ENCODE measurements at places on chromosomes 5 and 9. TPM values are rescaled to one million over a fixed set of nuclear protein-coding genes. Genes with fewer than 3 reads are reported as not detected.
A peak's percentile ranks its signal among the peaks of the same experiment; 100 is the strongest.

The FER gene
- total RNA-seq, result 4.4 TPM

DNA sequence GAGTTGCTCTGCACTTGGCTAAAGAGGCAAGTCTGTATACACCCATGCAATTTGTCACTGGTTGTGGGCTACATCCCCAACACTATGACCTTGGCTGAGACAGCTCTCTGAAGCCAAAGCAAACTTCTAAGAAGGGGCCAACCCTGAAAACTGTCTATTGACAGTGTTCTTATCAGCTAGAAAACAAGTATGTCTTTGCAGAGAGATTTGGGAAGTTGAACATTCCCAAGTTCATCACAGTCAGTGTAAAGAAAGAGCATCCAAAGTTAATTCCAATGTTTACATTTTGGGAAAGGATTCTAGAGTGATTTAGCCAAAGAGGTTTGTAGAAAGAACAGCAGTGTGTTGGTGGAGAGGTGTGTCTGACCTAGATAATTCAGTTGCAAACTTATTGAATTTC, 711.1 kb upstream of the CHD1 start:
- H3K27ac ChIP-seq, result no peak overlapping the region
- H3K27me3 ChIP-seq, result no peaks in the 10 kb centered on the region
- H3K36me3 ChIP-seq, result no peaks in the 10 kb centered on the region
- no peak for DNase-seq

GRCh38 chr5:56412601-56413379, 179.7 kb upstream of the ANKRD55 start:
- no peak overlapping the region for H3K4me3 ChIP-seq
- DNase-seq, result peak; percentile 7
- no peak overlapping the region for H3K27ac ChIP-seq
- H3K27me3 ChIP-seq, result no peaks in the 10 kb centered on the region

DNA sequence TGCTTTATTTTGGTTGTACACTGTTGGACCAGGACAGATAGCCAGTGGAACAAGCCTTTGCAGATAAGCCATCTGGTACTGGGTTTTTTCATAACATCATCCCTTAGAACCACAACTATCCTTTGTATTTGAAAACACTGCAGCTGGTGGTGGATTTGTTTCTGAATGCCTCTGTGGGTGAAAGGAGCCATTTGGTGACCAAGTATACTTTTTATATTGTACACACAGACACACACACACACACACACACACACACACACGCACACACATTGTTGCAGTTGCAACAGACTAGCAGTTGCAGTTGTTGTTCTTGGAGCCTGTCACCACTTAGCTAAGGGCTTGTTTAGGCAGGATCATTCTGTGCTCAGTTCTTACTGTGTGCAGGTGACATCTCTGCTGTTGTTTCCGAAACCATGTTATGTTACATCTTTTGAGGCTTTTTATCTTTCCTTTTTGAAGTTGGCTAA, 22.9 kb upstream of the CAVIN4 start:
- H3K27ac ChIP-seq, result no peak overlapping the region
- H3K36me3 ChIP-seq, result no peaks in the 10 kb centered on the region

DNA sequence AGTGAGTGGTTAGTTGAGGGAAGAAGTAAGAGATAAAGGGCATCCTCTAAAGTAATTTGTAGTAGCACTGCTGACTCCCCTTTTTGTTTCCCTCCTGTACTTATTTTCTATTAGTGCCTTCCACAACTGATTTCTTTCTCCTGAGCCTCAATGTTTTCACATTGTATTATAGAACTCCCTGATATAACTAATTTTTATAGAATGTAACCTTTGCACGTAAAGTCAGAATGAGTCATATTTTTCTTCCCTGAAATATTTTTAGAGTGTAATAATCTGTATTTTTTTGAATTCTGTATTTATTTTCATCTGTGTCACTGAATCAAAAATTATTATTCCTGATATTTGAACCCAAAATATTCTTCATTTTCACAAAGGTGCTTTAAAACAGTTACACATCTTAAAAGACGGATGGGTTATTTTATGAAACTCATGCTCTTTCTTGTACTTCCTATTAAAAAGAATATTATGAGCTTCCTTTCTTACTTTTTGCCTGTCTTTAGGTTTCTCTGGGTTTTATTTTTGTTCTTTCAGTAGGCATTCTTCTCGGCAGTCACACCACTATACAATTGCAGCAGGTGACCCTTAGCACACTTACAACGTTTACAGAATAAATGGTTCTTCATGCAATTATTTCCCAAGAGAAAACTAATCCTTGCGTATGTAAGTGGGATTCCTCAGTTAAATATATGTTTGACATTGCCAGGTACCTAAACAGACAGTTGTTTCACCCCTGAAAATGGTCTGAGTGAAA, 30.5 kb upstream of the DMRTA1 start:
- no peaks in the 10 kb centered on the region for H3K4me1 ChIP-seq
- no peak overlapping the region for H3K27ac ChIP-seq
- H3K27me3 ChIP-seq, result no peaks in the 10 kb centered on the region
- DNase-seq, result no peak
- no peak overlapping the region for H3K4me3 ChIP-seq
- no peaks in the 10 kb centered on the region for H3K36me3 ChIP-seq

The TEX48 gene
- total RNA-seq, result 1.0 TPM

DNA sequence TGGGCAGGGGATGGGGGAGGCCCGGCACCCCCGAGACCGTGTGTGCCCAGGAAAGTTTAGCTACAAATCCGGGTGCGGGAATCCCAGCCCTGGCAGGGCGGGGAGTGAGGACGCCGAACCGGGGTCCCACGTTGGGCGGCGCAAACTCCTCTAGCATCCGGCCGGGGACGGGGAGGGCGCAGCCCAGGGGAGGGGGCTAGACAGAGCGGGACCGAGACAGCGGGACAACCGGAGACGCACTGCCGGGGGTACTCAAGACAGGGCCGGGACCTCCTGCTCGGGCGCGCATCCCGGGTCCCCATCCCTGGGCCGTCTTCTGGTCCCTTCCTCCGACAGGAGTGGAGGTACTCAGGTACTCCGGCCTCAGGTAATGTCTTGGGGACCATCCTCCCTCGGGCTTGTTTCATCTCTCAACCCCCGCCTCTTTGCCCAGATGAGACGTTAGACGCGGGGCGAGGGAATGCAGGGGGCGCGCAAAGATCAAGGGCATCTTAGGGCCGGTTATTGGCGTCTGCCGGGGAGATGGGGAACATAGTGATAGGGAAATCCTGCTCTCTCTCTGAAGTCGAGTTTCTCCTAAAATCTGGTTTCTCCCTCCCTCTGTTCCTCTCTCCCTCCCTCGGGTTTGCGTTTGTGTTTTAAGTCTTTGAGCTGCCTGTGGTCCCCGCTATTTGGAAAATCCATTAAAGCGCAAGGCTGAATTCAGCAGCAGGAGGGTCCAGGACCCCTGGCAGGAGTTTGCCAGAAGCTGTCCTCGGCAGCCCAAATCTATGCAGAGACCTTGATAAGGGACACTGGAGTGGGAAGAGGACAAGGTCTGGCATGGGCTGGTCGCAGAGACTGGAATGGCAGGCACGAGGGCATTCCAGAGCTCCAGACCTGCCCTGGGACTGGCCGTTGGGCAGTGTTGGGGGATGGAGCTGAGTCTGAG, 815 bp downstream of the PDZD2 start:
- no peak overlapping the region for H3K27ac ChIP-seq
- peaks cover 7% of the 10 kb centered on the region for H3K4me1 ChIP-seq
- DNase-seq, result no peak
- H3K4me3 ChIP-seq, result peak overlapping the region; percentile 71
- H3K27me3 ChIP-seq, result peaks cover 16% of the 10 kb centered on the region

The CD72 gene
- total RNA-seq, result 8.3 TPM

DNA sequence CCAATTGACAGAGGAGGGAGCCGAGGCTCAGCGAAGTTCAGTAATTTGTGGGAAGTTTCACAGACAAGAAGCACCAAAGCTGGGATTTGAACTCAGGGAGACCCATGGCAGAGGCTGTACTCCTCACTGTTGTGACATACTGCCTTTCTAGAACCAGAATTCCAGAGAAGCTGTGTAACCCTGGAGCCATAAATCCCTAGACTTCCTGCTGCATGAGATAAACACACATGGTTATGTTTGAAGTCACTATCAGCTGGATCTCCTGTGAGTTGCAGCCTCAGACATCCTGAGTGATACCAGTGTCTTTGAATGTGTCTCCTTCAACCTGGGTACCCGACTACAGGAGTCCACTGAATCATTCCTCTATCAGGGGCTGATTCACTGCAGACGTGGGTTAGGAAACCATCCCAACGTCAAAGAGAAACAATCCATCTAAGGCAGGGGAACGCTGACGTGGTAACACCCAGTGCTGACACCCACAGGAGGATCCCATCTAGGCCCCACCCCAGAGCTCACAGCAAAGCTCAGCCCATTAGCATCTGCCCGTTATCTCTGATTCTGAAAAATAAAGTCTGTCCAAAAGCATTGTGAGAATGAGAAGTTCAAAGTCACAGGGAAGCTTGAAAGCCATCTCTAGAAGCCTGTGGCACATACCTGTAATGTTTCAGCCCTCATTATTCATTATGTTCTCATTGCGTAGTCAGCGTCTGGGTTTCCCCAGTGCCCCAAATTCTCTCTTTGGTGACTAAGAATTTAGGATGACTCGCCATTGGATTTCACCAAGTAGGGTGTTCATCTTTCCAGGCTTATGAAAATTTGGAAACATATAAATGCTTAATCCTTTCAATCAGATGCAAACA, 36.3 kb upstream of the BASP1 start:
- no peaks in the 10 kb centered on the region for H3K4me1 ChIP-seq
- no peak overlapping the region for H3K27ac ChIP-seq
- no peak for DNase-seq
- no peaks in the 10 kb centered on the region for H3K36me3 ChIP-seq
- no peaks in the 10 kb centered on the region for H3K27me3 ChIP-seq
- no peak overlapping the region for H3K4me3 ChIP-seq

- H3K4me1 ChIP-seq, result no peaks in the 10 kb centered on the region
- H3K36me3 ChIP-seq, result no peaks in the 10 kb centered on the region
- H3K4me3 ChIP-seq, result no peak overlapping the region
- no peak overlapping the region for H3K27ac ChIP-seq
- H3K27me3 ChIP-seq, result peaks cover 2% of the 10 kb centered on the region
Observed at GRCh38 chr5:150181027-150181426, 8.8 kb upstream of the SLC6A7 start.

GRCh38 chr5:56419667-56420066, 186.5 kb upstream of the ANKRD55 start:
- H3K4me1 ChIP-seq, result peaks cover 11% of the 10 kb centered on the region
- no peak overlapping the region for H3K4me3 ChIP-seq
- peaks cover 7% of the 10 kb centered on the region for H3K36me3 ChIP-seq

The RABL6 gene
- total RNA-seq, result 109 TPM

DNA sequence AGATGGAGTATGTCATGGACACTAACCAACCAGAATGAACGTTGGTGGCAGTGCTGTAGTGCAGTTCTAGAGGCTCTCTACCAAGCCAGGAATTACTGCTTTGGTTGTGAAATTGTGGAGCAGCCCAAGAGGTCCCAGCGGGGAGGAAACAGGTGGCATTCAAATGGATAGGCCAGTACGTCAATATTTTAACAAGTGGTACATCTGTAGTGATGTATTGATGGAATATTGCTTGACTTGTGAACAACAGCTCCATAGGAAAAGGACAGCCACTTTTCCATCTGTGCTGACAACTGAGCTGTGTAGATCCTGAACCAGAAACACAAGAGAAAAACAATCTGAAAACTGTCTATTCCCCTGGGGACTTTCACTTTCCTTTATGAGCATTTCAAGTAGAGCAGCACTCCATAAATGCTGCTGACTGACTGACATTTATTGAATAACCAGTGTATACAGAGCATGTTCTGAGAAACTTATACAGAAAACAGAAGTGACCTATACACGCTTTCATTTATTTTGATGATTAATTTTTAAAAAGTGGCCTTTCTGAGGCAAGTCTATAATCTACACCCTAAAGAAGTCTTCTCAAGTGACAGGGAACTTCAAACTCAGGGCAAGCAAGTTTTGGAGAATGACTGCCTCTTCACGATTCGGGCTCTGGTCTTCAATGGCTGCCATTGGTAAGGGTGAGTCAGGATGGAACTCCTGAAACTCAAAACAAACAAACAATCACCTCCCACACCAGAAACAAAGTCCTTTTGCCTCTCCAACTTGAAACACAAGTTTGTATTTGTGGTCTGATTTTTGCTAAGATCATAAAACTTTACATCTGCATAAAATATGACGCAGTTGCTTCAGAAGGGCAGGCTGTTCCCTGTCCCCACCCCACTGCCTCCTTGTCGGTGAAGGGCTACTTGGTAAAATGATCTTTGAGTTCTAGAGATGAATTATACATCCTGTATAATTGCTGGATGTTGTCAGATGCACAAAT, 362.4 kb downstream of the NDUFS4 start:
- DNase-seq, result no peak
- no peaks in the 10 kb centered on the region for H3K27me3 ChIP-seq
- no peaks in the 10 kb centered on the region for H3K36me3 ChIP-seq
- peak overlapping the region; percentile 27 for H3K27ac ChIP-seq
- no peak overlapping the region for H3K4me3 ChIP-seq

Measured in activated T-helper 1 cell treated with anti-CD3 and anti-CD28 coated beads, Interleukin-12 subunit alpha, Interleukin-12 subunit beta, Interleukin-2, Interleukin-4 antibody, amounts not matched to agents 30 ng/mL and 10 ng/mL and 1 ng/mL, durations not matched to agents 14 hours and 24 hours and 36 hours (primary cell).